ENCODE measurements at places on chromosomes 7 and 10.

- no peak for DNase-seq
Observed at GRCh38 chr7:95102662-95103061, 195.3 kb downstream of the PPP1R9A start.

GRCh38 chr10:29041616-29042015 is 247.3 kb upstream of the LYZL1 start:
- no peak for DNase-seq

- DNase-seq, result no peak
Observed at GRCh38 chr10:17120694-17121093, 8.9 kb downstream of the CUBN start.

DNA sequence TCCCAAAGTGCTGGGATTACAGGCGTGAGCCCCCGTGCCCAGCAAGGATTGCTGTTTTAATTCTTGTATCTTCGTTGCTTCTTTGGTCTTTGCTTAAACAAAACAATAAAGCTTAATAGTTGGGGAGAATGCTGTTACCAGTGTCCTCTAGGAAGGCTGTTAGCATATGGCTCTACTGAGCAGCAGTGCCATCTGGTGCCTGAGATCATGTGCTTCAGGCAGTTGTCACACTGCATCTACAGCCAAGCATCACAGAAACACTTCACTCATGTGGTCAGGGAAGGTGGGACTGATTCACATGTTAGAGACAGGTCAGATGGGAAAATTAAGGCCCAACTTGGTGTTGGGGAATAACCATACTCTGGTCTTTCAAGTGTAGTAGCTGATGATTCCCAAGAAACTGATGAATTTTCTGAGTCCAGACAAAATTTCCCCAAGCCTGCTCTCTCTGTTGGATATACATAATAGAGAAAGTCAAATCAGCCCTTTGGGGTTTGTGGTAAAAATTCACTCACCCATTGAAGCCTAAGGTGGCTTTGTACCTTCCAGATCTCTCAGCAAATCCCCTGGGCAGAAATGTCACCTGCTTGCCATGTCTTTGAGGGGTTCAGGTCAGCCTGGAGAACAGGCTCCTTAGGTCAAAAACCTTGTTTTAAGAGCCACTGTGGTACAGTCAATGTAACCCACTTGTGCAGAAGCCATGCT is 28.4 kb downstream of the UBE2D4 start:
- no peak for DNase-seq
